ENCODE measurements at places on chromosomes 6 and 20. TPM values are rescaled to one million over a fixed set of nuclear protein-coding genes. Genes with fewer than 3 reads are reported as not detected.

HAO1 gene
- total RNA-seq: not detected

- H3K27ac ChIP-seq: no peak overlapping the region
- H3K27me3 ChIP-seq: no peaks in the 10 kb centered on the region
- H3K4me1 ChIP-seq: peaks cover 5% of the 10 kb centered on the region
- DNase-seq: no peak
These were observed 75.0 kb downstream of the FAM120B start for GRCh38 chr6:170381562-170381961.

DNA sequence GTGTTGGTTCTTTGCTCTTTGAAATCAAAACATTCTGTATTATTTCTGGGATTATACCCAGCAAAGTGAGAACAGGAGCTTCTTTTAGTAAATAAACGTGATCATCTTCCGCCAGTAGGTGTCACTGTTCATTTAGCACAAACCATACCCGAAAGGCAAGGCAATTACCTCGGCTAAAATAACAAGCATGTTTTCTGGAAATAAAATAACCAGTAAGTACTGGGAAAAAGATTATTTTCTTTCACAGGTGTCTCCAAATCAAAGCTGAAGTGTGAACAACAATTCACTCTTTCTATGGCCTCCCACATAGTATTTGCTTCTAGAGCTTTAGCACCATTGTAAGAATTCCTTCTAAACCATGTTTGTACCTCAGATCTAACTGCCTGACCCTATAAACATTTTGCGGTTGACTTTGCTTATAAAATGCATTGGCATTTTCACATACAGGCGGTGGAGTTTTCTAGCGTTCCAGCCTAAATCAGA lies 144.6 kb upstream of the AGPAT4 start:
- peak overlapping the region; percentile 19 for H3K27ac ChIP-seq
- DNase-seq: no peak
- H3K27me3 ChIP-seq: peaks cover 22% of the 10 kb centered on the region
- peaks cover 38% of the 10 kb centered on the region for H3K4me1 ChIP-seq

DNA sequence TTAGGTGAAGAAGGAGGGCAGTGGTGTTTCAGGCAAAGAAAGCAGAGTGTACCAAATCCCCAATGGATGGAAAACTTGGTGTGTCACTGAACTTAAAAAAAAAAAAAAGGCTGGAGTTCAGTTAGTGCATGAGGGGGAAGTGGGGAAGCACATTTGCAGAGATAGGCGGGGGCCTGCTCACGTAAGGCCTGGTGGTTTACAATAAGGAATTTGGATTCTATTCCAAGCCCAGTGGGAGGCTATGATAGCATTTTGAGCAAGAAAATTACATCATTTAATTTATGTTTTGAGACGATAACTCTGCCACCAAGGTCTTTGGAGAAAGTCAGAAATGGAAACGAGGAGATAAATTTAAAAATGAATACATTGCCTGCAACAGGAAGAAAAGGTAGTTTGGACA lies 225.5 kb downstream of the EYA4 start:
- H3K4me3 ChIP-seq: no peak overlapping the region
- peaks cover 8% of the 10 kb centered on the region for H3K4me1 ChIP-seq
- no peak overlapping the region for H3K27ac ChIP-seq
- H3K36me3 ChIP-seq: peaks cover 30% of the 10 kb centered on the region
- no peaks in the 10 kb centered on the region for H3K27me3 ChIP-seq

FAM110A gene
- 26.7 TPM for total RNA-seq

DNA sequence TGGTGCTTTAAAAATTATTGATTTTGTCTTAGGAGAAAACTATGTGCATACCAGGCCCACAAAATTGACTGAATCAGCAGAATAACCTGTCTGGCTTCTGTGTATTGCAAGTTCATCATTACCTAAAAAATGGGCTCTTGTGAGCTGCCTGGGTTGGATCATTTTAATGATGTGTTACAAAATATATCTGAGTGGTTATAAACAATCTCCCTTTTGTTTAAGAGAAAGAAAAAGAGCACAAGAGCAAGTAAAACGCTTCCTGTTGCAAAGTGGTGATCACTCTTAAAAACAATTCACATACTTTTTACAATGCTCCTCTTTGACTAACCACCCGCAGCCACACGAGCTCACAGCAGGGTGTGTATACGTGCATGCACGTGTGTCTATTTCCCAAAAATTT lies 335.1 kb downstream of the HDGFL1 start:
- DNase-seq: no peak
- no peak overlapping the region for H3K27ac ChIP-seq
- H3K36me3 ChIP-seq: no peaks in the 10 kb centered on the region

DNA sequence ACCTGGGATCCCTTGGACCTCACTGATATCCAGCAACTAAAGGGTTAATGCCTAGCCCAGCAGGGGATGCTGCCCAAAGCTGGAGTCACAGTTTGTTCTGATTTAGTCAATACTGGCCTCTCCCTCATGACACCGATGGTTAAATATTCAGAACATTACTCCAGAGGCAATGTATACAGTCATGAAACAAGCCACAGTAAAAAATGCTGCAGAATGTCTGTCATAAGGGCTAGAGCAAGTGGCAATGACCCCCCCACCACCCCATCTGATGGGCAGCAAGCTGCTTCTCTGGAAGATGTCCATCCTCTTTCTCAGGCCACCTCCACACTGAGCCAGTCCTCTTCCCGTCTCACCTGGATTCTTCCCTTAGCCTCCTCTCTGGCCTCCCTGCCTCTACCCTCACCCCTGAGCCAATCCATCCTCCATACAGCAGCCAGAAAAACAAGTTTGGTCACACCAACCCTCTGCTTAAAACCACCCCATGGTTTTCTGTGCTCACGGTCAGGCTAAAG lies 99.0 kb upstream of the KCNG1 start:
- peak overlapping the region; percentile 69 for H3K4me3 ChIP-seq
- no peaks in the 10 kb centered on the region for H3K36me3 ChIP-seq
- peaks cover 62% of the 10 kb centered on the region for H3K4me1 ChIP-seq
- no peaks in the 10 kb centered on the region for H3K27me3 ChIP-seq
- peak overlapping the region; percentile 94 for H3K27ac ChIP-seq

- H3K27ac ChIP-seq: peak overlapping the region; percentile 74
- H3K4me1 ChIP-seq: peaks cover 8% of the 10 kb centered on the region
- H3K4me3 ChIP-seq: peak overlapping the region; percentile 96
- H3K36me3 ChIP-seq: no peaks in the 10 kb centered on the region
- no peak for DNase-seq
These were observed 659 bp downstream of the TMX4 start for GRCh38 chr20:8018958-8019245.

- H3K36me3 ChIP-seq: peaks cover 24% of the 10 kb centered on the region
- H3K27ac ChIP-seq: peak overlapping the region; percentile 74
- no peaks in the 10 kb centered on the region for H3K27me3 ChIP-seq
- peak overlapping the region; percentile 19 for H3K4me3 ChIP-seq
These were observed 62.7 kb downstream of the FYN start for GRCh38 chr6:111810294-111811131.

DNA sequence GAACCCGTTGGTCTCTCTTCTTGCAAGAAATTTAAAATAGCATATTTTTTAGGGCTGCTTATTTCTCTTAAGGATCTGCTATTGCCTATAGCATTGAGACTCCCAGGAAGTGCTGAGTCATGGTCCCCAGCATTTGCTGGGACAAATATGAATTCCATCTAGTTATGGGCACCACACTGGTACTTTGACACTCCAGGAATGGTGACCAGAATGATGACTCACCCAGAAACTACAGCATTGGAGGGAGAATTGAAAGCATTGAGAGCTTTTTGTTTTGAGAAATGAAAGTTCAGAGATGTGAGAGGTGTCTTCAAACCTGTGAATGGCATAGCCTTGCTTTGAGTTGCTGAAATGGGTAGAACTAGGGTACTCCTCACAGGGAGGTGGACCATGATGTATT lies 699.7 kb downstream of the DHX35 start:
- H3K27me3 ChIP-seq: no peaks in the 10 kb centered on the region
- H3K4me1 ChIP-seq: no peaks in the 10 kb centered on the region
- H3K36me3 ChIP-seq: no peaks in the 10 kb centered on the region
- no peak overlapping the region for H3K27ac ChIP-seq
- no peak for DNase-seq

DNA sequence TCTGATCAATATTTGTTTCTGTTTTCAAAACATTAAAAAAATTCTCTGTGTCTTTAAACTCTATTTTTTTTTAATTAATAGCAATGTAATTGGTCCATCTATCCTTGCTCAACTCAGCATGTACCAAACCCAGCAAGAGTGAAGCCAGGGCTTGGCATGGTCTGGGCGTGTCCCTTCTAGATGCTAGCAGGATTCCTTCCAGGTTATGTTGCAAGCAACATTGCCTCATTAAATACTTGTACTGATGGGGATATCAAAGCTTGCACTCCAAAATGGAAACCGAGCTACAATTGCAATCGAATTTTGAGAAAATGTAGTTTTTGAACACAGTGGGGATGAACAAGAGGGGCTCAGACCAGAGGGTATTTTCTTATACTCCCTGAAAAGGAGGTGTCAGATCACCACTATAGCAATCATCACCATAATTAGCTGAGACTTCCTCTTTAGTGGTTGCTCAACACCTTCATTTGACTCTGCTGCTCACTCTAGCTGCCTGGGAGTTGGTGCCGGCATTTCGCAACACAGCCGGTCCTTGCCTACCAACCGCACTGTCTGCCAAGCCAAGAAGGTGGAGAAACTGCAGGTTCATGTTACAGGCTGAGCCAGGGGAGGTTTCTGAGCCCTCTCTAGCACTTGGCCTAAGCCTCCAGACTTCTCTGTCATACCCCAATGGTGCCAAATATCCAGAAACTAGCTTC lies 67.8 kb upstream of the RALGAPA2 start:
- H3K27me3 ChIP-seq: peaks cover 3% of the 10 kb centered on the region
- H3K4me3 ChIP-seq: no peak overlapping the region
- no peak overlapping the region for H3K27ac ChIP-seq
- H3K36me3 ChIP-seq: no peaks in the 10 kb centered on the region

- no peak overlapping the region for H3K27ac ChIP-seq
- no peaks in the 10 kb centered on the region for H3K27me3 ChIP-seq
- peaks cover 43% of the 10 kb centered on the region for H3K36me3 ChIP-seq
- H3K4me1 ChIP-seq: no peaks in the 10 kb centered on the region
- no peak overlapping the region for H3K4me3 ChIP-seq
These were observed 30.9 kb upstream of the ALDH8A1 start for GRCh38 chr6:134980846-134981245.
